ENCODE measurements at places on chromosomes 5 and 9.

- peak; percentile 3 for DNase-seq
Measured at GRCh38 chr5:127754259-127754658, 51.1 kb downstream of the CCDC192 start.

DNA sequence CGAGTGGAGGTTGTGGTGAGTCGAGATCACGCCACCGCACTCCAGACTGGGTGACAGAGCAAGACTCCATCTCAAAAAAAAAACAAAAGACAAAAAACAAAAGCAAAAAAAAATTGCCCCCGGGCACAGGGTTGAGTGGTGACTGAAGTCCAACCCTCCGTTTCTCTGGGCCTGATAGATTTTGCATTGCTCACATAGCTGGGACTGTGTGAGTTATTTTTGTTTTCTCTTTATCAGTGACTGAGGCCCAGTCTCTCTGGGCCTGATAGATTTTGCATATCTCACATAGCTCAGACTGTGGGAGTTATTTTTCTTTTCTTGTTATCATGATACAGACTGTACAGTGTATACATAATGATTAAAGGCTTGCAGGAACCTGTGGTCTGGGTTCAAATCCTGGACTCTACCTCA lies 2.6 kb upstream of the SLC28A3 start:
- DNase-seq = peak; percentile 95

- no peak for DNase-seq
Measured at GRCh38 chr5:7930011-7930410, 61.1 kb downstream of the MTRR start.

DNA sequence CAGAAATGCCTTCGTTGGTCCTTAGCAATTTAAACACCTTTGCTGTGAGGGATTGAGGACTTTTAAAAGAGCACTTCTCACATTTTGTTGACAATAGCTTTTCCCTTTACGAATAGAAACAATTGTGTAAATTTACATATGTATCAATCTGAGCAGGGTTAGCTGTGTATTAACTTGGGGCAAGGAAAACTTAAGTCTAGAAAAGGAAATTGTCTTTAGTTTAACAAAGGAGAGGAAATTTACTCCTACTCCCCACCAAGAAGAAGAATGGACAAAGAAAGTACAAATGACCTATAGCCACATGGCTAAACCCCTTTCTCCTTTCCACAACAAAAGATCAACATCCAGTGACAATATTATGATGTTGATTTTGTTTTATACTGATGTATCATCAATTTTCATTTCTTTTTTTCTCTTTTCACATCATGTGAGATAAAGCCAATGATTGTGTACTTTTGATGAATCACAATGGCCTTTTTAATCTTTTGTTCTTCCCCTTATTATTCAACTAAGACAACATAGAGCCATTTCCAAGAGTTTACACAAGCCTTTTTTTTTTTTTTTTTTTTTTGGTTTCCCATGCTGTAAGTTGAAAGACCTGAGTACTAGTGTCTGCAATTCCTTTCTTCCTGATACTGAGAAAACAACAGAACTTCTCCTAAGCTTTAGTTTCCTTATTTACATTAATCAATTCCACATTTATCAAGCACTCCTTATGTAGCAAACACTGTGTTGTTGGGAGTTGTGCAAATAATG lies 19.0 kb downstream of the FOXB2 start:
- no peak for DNase-seq

DNA sequence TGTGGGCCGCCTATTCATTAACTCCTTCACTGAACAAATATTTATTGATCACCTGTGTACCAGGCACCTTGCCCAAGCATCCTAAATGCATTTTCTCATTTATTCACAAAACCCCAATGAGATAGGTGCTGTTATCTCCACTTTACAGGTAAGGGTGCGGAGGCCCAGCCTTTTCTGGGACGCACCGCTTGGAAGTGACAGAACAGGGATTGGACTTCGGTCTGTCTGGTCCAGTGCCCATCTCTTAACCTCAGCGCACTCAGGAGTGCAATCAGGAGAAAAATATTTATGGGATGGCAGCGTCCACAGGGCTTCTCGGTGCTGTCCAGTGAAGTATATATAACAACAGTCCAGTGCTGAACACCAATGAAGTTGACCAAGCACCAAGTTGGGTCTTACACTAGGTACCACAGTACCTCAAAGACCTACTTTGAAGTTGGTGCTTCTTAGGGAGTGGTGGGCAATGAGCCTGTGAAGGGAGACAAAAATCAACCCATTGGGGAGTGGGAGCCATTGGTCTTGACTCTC lies 18.9 kb upstream of the GARNL3 start:
- no peak for DNase-seq
